ENCODE measurements at places on chromosomes 7 and 10.

GRCh38 chr7:146172112-146172511 is 55.5 kb downstream of the CNTNAP2 start:
- no peak for DNase-seq

- DNase-seq: peak; percentile 9
These were observed 65.6 kb downstream of the FOXI2 start for GRCh38 chr10:127802531-127803095.

DNA sequence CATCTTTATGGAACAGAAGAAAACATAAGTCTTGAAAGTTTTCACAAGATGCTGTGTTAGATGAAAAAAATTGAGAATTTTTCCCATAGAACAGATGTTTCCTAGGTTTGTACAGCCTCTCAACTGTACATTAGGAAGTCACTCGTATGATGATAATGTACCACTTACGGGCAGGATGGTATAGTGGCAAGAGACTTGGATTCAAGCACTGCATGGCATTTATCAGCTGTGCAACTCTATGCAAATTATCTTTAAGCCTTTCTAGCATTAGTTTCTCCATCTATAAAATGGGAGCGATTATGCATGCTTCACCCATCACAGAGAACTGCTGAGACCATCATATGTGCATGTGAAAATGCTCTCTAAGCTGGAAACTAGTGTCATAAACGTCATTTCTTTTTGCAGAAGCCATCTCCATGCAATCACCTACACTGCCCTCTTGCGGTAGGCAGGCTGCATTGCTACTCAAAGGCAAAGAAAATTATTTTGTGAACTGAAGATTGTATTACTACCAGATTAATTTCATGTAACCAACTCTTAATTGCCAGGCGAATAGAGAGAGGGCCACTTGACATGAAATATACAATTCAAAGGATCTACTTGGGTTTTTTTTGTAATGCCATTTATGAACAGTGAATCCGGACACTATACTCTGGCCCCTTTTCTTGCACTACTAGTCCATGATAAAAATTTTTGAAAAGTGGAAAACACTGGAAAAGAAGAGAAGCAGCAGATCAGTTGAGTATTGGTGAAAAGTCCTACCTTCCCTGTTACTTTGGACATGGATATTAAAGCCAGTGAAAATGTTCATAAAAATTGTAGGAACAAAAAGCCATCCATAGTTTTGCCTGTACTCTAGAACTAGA is 102.3 kb downstream of the JAZF1 start:
- DNase-seq: peak; percentile 44

- no peak for DNase-seq
These were observed 77.5 kb upstream of the STEAP1B start for GRCh38 chr7:22577470-22578001.

DNA sequence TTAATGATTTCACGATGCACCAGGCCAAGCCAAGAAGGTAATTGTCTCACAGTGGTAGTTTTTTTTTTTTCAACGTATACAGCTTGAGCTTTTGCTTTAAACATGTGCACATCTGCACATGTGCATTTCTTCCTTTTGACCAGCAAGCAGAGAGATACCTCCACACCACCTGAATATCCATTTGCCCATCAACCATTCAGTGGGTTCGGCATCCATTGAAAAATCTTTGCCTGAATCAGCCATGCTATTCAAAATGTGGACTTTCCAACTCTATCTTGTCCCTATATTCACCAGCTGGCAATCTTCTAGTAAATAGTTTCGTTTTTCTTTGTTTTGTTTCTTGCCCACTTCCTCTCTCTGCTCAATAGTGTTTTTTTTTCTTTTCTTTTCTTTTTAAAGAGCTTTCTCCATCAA is 7.7 kb upstream of the TRA2A start:
- no peak for DNase-seq

- DNase-seq: peak; percentile 62
These were observed 13.1 kb upstream of the ARPC1A start for GRCh38 chr7:99312316-99313203.

GRCh38 chr10:92430103-92430502 is 139.1 kb downstream of the MARCHF5 start:
- DNase-seq: no peak

DNA sequence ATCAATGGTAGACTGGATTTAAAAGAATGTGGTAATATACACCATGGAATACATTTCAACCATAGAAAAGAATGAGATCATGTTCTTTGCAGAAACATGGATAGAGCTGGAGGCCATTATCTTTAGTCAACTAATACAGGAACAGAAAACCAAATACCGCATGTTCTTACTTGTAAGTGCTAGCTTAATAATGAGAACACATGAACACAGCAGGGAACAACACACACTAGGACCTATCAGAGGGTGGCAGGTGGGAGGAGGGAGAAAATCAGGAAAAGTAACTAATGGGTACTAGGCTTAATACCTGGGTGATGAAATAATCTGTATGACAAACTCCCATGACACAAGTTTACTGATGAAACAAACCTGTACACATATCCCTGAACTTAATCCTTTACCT is 1435.2 kb downstream of the REEP3 start:
- no peak for DNase-seq

GRCh38 chr7:80851896-80852476 is 66.9 kb downstream of the SEMA3C start:
- DNase-seq: no peak

- peak; percentile 21 for DNase-seq
These were observed 1.2 kb downstream of the SLC4A2 start for GRCh38 chr7:151060416-151061212.
